GM12878 (cell line): ENCODE measurements at places on chromosomes 2 and 18.
A peak's percentile ranks its signal among the peaks of the same experiment; 100 is the strongest.

- H3K27me3 ChIP-seq = no peaks in the 10 kb centered on the region
- peak overlapping the region; percentile 81 for H3K4me3 ChIP-seq
- DNase-seq = no peak
- H3K4me1 ChIP-seq = peaks cover 6% of the 10 kb centered on the region
These were observed 1.2 kb upstream of the CCNT2 start for GRCh38 chr2:134917360-134917865.

GRCh38 chr2:84879584-84880394 is 1.1 kb downstream of the TRABD2A start:
- no peaks in the 10 kb centered on the region for H3K36me3 ChIP-seq
- peaks cover 9% of the 10 kb centered on the region for H3K27me3 ChIP-seq
- H3K4me3 ChIP-seq = peak overlapping the region; percentile 67
- DNase-seq = no peak
- H3K27ac ChIP-seq = no peak overlapping the region

DNA sequence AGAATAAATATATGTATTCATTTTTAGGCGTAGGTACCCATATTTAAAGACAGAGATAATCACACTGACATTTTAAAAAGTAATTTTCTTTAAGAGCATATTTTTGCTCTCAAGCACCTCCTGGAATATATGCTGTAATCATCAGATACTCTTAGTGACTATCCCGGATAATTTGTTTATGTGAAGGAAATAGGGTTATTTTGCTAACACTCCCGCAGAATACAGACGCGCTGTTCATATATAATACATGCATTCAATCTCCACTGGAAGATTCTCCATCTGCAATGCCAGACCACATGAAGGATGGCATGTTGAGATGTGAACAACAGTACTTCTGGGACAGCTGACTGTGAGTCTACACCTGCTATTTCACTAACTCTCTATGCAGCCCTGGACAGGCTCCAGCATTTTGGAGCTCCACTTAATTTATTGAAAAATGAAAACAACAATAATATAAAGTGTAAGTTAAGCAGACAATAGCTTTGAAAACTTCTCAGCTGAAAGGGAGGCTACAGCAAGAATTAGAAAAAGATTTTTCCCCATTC is 430.6 kb downstream of the TMX3 start:
- DNase-seq = no peak
- H3K4me1 ChIP-seq = no peaks in the 10 kb centered on the region
- no peak overlapping the region for H3K4me3 ChIP-seq
- H3K36me3 ChIP-seq = no peaks in the 10 kb centered on the region
- no peaks in the 10 kb centered on the region for H3K27me3 ChIP-seq

DNA sequence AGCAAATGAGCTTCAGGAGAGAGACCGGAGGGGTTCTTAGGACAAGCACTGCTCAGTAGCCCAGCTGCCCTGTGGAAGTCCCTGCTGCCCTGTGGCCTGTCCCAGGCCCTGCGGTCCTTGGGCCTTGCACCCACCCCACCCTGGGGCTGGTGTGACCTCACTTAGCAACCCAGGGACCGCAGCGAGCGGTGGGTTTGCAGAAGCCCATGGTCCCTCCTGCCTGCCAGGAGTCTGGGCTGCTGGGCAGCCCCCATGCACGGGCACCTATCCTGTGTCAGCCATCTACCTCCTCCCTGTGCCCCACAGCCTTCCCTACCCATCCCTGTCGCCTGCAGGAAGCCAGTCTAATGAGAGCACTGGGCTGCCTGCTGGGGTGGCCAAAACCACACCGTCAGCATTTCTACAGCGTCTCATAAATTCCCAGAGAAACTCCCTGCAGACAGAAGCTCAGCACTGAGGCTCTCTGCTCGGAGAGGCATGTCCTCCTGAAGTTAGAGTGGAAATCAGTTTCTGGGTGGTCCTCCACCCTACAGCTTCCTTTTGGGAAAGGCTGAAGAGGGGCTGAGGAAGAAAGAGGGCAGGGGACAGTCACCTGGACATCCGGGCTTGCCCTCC is 231.1 kb upstream of the HS6ST1 start:
- DNase-seq = no peak
- no peak overlapping the region for H3K27ac ChIP-seq
- 0 out of 2 replicates have a peak, but pooled peaks cover 2% of the 10 kb centered on the region for H3K27me3 ChIP-seq
- no peak overlapping the region for H3K4me3 ChIP-seq
- no peaks in the 10 kb centered on the region for H3K4me1 ChIP-seq

DNA sequence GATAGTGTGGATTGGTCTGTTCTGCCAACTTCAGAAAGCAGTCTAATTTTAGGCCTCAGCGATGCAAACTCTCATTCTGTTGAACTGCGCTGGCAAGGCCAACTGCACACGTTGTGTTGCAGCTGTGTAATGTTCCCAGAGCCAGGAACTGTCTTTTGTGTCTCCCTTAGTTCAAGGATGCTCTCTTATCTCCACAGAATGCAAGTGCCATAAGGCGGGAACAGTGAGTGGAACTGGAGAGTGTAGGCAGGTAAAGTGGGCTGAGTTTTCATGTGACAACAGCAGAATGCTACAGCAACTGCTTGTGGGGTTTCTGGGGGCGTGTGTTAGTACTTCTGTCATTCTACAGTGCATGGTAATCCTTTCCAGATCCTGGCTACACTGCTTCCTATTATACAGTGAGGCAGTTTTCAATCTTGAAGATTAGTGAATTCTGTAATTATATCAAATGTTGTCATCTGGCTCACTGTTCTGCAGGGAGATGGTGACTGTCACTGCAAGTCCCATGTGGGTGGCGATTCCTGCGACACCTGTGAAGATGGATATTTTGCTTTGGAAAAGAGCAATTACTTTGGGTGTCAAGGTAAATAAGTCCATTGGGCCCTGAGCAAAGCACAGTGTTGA is 125.8 kb downstream of the LAMA3 start:
- H3K27me3 ChIP-seq = no peaks in the 10 kb centered on the region; the same call in 1 of the 2 replicates
- H3K27ac ChIP-seq = no peak overlapping the region
- H3K4me1 ChIP-seq = peaks cover 13% of the 10 kb centered on the region

GRCh38 chr2:10260130-10260529 is 42.6 kb upstream of the HPCAL1 start:
- peaks cover 3% of the 10 kb centered on the region for H3K27me3 ChIP-seq
- no peaks in the 10 kb centered on the region for H3K4me1 ChIP-seq
- H3K4me3 ChIP-seq = no peak overlapping the region
- DNase-seq = no peak

DNA sequence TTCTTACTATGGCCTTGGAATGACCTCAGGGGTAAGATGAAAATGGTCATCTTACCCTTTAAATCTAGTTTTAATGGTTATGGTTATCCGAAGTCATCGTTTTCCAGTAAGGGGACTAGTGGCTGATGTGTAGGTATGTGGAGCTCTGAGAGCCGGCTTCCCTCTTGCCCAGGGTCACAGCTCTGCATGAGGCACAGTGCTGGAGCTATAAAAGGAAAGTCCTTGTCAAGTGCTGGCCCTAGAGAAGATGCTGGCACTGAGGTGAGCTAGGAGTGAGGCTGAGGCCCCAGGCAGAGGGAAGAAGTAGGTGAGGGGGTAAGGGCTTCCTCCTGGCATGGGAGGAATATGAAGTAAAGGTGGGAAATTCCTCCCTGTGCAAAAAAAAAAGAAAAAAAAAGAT is 35.0 kb downstream of the SMARCAL1 start:
- H3K27ac ChIP-seq = no peak overlapping the region
- H3K4me1 ChIP-seq = no peaks in the 10 kb centered on the region
- DNase-seq = no peak
- peaks cover 2% of the 10 kb centered on the region; the same call in 1 of the 2 replicates for H3K36me3 ChIP-seq
- H3K27me3 ChIP-seq = no peaks in the 10 kb centered on the region
- H3K4me3 ChIP-seq = no peak overlapping the region

GRCh38 chr2:174180165-174180724 is 68.1 kb downstream of the OLA1 start:
- H3K4me1 ChIP-seq = peaks cover 8% of the 10 kb centered on the region; the same call in 1 of the 2 replicates
- H3K27ac ChIP-seq = no peak overlapping the region
- no peak for DNase-seq
- H3K36me3 ChIP-seq = 0 out of 2 replicates have a peak, but pooled peaks cover 2% of the 10 kb centered on the region
- H3K27me3 ChIP-seq = no peaks in the 10 kb centered on the region
- no peak overlapping the region for H3K4me3 ChIP-seq

DNA sequence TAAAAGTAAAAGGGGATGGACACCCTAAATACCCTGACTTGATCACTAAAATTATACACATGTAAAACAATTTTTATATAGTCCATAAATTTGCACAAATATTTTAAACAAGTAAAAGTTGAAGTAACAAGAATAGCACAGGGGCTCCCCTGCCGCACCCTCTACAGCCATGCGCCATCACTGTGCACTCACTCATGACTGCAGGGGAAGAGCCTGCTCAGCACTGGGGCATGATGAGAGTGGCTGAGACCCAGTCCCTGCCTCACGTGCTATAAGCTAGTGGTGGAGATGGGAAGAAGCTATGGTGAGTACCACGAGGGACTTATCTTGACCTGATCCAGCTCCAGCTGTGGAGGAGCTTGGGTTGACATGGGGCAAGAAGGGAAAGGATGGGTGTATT is 46.9 kb upstream of the MYO1B start:
- no peak for DNase-seq
- no peaks in the 10 kb centered on the region for H3K36me3 ChIP-seq
- no peaks in the 10 kb centered on the region for H3K27me3 ChIP-seq
- no peak overlapping the region for H3K4me3 ChIP-seq
- peaks cover 14% of the 10 kb centered on the region for H3K4me1 ChIP-seq

DNA sequence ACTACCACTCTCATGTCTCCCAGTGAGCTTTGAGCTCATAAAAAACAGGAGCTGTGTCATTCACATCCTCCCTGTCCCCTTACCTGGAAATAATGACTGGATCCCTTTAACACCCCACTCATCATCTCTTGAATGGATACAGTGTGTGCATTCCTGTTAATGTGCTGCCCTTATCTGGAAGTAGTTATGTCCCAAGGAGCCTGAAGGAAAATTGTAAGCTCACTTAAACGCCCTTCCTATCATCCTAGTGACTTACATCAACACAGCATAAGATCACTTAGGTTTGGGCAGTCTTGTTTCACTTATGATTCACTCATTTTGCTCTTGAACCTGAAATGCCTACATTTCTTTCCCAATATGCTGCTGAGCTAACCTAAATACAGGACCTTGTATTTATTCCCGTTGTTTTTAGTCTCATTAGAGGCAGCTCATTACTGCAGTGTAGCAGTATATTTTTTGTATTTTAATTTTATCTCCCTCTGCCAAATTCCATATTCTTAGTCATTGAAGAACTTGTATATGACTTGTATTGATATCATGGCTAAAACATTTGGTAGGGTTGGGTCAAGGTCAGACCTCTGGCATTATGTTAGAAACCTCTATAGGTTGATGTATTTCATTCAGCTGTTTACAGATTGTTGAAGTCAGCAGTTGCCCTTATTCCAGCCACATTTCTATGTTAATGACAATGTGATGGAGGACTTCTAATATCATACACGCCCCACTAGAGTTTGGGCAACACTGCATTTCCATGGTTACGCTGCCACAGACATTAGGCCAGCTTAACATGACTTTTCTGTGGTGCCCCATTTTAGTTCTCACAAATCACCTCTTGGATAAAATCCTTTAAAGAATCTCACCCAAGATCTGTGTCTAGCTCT is 72.9 kb downstream of the PKP4 start:
- no peaks in the 10 kb centered on the region for H3K4me1 ChIP-seq
- DNase-seq = no peak
- no peaks in the 10 kb centered on the region for H3K27me3 ChIP-seq

DNA sequence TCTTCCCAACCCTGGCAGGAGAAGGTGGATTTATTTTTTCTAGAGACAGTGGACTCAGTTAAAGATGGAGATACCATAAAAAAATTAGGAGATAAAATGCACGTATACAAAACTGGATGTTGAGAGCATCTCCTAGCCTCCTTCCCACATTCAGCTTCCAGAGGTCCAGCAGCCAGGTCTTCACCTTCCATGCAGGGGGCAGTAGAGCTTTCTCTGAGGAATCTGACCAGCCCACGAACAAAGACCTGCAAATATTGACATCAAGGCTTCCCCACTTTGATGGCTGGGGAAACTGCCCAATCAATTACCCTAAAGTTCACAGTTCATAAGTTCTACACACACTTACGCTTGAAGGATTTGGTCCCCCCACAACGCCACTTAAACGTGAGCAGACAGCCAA is 24.5 kb downstream of the AQP4 start:
- H3K27me3 ChIP-seq = no peaks in the 10 kb centered on the region
- no peaks in the 10 kb centered on the region for H3K36me3 ChIP-seq
- H3K4me3 ChIP-seq = no peak overlapping the region
- no peaks in the 10 kb centered on the region for H3K4me1 ChIP-seq
- no peak overlapping the region for H3K27ac ChIP-seq

DNA sequence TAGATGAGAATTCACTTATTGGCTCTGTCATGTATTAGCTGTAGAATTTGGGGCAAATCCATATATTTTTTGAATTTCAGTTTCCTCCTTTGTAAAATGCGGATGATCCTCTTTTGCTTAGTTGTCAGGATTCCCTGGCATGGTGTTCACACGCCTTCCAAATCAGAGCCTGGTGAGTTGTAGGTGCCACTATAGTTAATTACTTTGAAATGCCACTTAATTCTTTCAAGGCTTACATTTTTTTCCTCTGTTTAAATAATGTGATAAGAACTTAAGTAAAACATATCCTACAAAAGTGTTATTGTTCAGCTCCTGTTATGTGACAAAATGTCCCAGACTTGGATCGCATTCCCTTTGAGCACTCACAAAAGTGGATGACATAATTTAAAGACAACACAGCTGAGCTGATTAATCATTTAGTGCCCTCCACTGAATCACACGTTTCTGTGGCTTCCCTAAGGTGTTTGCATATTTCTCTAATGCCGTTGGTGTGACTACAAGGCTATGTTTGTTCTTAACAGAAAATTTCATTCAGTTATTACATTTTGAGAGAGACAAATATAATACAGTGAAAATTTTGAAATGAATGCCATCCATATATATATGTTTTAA is 471.2 kb upstream of the CHST9 start:
- H3K4me1 ChIP-seq = no peaks in the 10 kb centered on the region
- no peaks in the 10 kb centered on the region for H3K27me3 ChIP-seq
- no peaks in the 10 kb centered on the region for H3K36me3 ChIP-seq
- H3K27ac ChIP-seq = no peak overlapping the region
- peak; percentile 16 for DNase-seq

DNA sequence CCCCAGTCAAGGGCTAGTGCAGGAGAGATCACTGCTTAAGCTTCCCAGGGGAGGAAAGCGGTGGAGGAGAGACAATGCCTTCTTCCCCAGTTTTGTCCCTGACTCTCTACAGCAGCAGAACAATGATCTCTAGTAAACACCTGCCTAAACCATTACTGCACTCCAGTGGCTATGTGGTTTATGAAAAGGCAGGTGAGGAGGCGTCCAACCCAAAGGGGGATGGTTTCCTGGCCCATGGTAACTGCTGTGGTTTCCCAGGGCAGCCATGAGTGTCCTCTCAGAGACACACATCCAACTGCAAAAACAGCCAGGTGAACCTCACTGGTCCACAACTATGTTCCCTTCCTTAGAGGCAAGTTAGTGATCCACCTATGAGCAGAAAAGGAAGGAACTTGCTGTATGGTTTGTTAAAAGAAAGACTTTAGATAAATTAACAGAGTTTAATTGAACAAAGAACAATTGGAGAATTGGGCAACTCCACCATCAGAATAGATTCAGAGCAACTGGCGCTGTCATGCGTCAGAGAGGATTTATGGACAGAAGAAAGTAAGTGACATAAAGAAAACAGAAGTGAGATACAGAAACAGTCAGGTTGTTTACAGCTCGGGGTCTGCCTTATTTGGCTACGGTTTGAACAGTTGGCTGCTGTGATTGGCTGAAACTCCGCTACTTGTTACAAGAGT is 4.8 kb upstream of the TTC39C start:
- H3K27me3 ChIP-seq = no peaks in the 10 kb centered on the region
- peak overlapping the region; percentile 96 for H3K27ac ChIP-seq
- peak overlapping the region; percentile 29; the same call in 1 of the 2 replicates for H3K4me3 ChIP-seq
- H3K36me3 ChIP-seq = no peaks in the 10 kb centered on the region
- DNase-seq = peak; percentile 74

- H3K4me3 ChIP-seq = no peak overlapping the region
- no peaks in the 10 kb centered on the region for H3K36me3 ChIP-seq
- no peak for DNase-seq
- H3K4me1 ChIP-seq = no peaks in the 10 kb centered on the region
- H3K27ac ChIP-seq = no peak overlapping the region
- no peaks in the 10 kb centered on the region for H3K27me3 ChIP-seq
These were observed 105.8 kb upstream of the UGP2 start for GRCh38 chr2:63735931-63736330.
